HuH-7.5 (cell line): ENCODE measurements at places on chromosomes 4 and X.

DNA sequence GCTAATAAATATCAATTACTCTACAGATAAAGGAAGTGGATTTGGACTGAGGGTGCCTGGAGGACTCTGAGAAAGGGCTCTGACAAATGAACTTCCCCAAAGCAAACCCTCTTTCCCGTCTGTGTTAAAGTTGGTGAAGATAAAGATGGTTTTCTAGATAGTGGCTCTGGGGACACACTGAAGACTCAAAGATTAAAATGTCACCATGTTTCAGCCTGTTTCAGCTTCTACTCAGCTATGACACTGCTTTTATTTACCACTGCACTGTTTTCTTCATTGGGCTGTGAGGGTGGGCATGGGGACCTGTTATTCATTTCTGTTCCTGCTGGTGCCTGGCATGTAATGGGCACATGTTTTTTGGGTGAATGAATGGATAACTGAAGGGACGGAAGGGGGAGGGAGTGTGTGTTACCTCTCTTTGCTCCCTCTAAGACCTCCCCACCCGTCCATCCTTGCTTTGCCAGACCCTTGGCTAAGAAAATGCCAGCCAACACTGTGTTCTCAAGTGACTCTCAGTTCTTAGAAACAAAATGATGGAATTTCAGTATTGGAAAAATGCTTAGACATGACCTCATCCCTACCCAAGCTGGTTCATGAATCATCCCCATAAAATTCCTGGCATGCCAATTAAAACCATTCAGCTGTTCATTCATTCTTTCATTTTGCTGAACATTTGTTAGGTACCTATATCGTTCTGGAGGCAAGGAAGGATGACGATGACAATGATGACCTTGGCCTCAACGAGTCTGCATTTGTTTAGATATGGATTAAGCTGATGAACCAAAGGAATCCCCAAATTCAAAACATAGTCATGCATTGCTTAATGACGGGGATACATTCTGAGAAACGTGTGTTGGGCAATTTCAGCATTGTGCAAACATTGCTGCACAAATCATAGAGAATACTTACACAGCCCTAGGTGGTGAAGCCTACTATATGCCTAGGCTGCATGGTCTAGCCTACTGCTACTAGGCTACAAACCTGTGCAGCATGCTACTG is 13.4 kb upstream of the STK32B start:
- no peak for DNase-seq

- DNase-seq, result no peak
Measured at GRCh38 chr4:127598656-127599055, 34.1 kb upstream of the INTU start.

DNA sequence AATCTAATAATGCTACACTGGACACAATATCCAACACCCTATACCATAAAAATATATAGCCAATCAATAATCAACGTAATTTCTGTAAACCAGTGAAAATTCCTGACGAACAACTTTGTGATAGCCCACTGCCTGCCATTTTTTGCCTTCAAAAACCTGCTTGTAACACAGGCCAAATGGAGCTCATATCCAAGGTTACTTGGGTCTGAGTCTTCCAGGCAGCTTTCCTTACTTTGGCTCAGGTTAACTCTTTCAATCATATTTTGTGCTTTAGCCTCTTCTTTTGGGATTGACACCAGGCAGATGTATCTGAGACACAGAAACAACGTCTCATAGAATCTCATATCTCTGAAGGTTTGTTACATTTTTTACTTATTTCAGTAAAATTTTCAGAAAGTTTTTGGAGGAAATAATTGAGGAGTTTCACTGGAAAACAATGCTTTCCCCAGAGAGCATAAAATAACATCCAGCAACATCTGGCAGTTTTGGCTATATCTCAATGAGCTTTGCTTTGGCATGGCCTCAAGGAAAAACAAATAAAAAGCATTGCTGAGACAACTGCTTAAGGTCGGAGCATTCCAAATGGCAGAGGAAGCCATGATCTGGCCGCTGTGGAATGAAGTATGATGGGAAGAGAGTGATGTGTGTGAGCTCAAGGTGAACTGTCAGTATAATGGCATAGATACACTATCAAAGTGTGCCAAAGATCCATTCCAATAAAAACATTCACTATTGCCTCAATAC is 162.9 kb upstream of the SPIN4 start:
- DNase-seq, result no peak

- peak; percentile 56 for DNase-seq
Measured at GRCh38 chrX:40099055-40099958, 1.5 kb upstream of the BCOR start.

GRCh38 chrX:64792598-64793337 is 183.5 kb downstream of the ZC4H2 start:
- DNase-seq, result no peak

DNA sequence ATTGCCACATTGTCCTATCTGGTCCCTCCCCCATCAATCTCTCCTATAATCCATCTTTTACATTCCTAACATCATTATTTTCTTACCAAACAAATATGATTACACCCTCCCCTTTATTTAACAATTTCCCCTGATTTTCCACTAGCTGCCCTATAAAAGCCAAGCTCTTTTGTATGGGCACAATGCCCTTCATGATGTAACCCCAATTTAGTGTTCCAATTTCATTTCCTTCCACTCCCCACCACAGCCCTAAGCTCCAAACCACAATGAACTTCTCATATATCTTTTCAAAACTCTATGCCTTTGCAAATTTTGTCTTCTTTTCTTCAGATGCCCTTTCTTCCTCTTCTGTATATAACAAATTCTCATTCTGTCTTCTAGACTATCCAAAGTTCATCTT is 39.5 kb upstream of the PTPN13 start:
- no peak for DNase-seq

GRCh38 chr4:143286701-143287571 is 49.7 kb upstream of the GAB1 start:
- DNase-seq, result no peak

GRCh38 chr4:57190601-57191481 is 80.7 kb upstream of the IGFBP7 start:
- peak; percentile 38 for DNase-seq
